Activated naive CD8-positive, alpha-beta T cell treated with anti-CD3 and anti-CD28 coated beads, Interleukin-2, amount 10 ng/mL, durations not matched to agents 7 days and 5 days (primary cell): ENCODE measurements at places on chromosomes 2 and 18. TPM values are rescaled to one million over a fixed set of nuclear protein-coding genes. Genes with fewer than 3 reads are reported as not detected.

KIF5C gene
- 13.3 TPM for total RNA-seq

ESPNL gene
- 0.11 TPM for total RNA-seq

DNA sequence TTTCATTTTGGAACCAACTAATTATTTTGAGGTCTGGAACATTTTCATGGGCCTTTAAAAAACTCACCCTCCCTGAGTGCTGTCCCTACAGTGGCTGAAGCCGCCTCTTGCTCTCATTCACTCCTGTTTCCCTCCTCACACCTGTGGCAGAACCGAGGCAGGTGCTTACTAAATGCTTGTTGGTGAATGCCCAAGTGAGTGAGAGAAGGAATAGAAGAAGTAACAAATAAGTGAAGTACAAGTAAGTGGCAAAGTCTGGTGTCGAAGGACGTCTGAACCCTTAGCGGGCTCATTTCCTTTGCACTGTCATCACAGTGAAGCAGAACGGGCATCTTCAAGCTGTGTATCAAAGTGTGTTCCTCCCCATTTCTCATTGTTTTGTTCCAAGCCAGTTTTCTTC, 135.2 kb downstream of the RHBDD1 start:
- H3K4me1 ChIP-seq = peaks cover 36% of the 10 kb centered on the region
- peak overlapping the region; percentile 74 for H3K4me3 ChIP-seq
- no peak for DNase-seq
- H3K27ac ChIP-seq = peak overlapping the region; percentile 65

DNA sequence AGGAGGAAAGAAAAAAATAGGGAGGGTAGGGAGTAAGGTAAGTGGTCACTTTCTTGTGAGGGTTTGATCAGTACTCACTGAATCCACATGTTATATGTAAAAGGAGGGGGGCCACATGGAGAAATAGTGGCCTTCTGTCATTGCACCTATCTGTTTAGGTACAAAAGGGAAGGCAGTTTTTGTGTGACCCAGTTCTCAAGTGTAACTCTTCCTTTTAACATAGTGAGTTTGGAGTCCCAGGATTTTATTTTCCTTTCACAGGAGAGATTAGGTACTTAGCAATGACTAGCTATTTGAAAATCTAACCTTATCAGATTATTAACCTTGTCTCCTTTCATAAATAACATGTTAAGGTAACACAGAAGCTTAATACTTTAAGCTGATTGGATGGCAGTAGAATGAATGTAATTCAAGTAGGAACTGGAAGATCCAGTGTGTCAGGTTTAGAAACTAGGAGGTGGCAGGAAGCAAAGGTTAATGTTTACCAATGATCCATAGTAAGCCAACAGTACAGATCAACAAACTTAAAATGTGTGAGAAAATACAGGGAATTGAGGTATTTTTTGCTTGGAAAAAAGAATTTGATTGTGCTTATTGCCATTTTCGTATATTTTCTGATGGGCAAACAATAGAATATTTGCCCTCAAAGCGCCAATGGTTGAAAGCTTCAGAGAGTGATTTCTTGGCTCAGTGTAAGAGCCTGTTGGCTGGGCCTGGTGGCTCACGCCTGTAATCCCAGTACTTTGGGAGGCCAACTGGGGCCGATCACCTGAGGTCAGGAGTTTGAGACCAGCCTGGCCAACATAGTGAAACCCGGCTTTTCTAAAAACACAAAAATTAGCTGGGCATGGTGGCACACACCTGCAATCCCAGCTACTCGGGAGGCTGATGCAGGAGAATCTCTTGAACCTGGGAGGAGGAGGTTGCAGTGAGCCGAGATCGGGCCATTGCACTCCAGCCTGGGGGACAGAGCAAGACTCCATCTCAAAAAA, 11.3 kb downstream of the HNMT start:
- H3K27me3 ChIP-seq = peaks cover 2% of the 10 kb centered on the region
- no peaks in the 10 kb centered on the region for H3K36me3 ChIP-seq
- no peak for DNase-seq
- H3K4me1 ChIP-seq = no peaks in the 10 kb centered on the region
- H3K27ac ChIP-seq = no peak overlapping the region

GRCh38 chr2:133837441-133838094, 269.3 kb upstream of the NCKAP5 start:
- H3K36me3 ChIP-seq = no peaks in the 10 kb centered on the region
- no peak overlapping the region for H3K4me3 ChIP-seq
- DNase-seq = no peak
- H3K4me1 ChIP-seq = no peaks in the 10 kb centered on the region
- no peaks in the 10 kb centered on the region for H3K27me3 ChIP-seq

DNA sequence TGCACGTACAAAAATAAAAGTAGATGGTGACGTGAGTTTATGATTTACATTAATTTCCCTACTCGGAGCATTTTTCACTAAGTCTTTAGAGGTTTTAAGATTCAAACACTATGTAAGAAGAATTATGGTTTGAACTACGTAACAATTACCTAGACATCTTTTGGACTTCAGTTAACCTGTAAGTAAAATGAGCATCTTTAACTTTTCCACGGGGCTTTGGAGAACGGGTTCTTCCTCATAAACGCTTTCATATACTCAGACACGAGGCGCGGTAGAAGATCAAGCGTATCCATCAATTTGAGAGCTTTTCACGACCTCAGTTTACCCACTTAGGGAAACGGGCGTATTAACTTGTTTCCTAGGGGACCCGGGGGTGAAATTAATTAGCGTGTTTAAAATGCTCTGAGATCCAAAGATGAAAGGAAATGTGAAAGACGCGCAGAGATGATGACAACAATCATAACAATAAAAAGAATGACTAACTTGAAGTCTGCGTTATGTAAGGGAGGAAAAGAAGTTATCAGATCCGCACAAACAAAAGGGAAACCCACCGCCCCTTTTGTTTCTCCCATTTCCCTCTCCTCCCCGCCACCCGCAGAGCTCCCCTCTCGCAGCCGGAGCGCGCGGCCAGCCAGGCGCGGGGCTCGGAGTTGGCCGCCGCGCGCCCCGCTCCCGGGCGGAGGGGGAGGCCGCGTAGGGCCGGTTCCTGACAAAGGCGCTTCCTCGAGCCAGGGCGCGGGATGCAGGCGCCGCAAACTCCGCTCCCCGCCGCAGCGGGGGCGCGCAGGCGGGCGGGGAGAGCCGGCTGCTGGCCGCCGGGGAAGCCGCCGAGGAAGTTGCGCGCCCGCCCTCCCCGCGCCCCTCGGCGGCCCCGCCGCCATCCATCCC, 807 bp downstream of the PELI1 start:
- H3K27ac ChIP-seq = peak overlapping the region; percentile 93
- peak overlapping the region; percentile 91 for H3K4me3 ChIP-seq
- DNase-seq = peak; percentile 75
- H3K36me3 ChIP-seq = peaks cover 12% of the 10 kb centered on the region
- H3K4me1 ChIP-seq = peaks cover 29% of the 10 kb centered on the region
- no peaks in the 10 kb centered on the region for H3K27me3 ChIP-seq

- no peak for DNase-seq
- H3K27me3 ChIP-seq = no peaks in the 10 kb centered on the region
- H3K4me3 ChIP-seq = no peak overlapping the region
- peaks cover 49% of the 10 kb centered on the region for H3K36me3 ChIP-seq
These were observed 25.9 kb downstream of the BOK start for GRCh38 chr2:241584436-241584835.

- peaks cover 4% of the 10 kb centered on the region for H3K27me3 ChIP-seq
- H3K36me3 ChIP-seq = no peaks in the 10 kb centered on the region
- no peak overlapping the region for H3K27ac ChIP-seq
- H3K4me1 ChIP-seq = no peaks in the 10 kb centered on the region
- no peak overlapping the region for H3K4me3 ChIP-seq
These were observed 335.7 kb upstream of the UBE2E3 start for GRCh38 chr2:180644709-180645108.

DNA sequence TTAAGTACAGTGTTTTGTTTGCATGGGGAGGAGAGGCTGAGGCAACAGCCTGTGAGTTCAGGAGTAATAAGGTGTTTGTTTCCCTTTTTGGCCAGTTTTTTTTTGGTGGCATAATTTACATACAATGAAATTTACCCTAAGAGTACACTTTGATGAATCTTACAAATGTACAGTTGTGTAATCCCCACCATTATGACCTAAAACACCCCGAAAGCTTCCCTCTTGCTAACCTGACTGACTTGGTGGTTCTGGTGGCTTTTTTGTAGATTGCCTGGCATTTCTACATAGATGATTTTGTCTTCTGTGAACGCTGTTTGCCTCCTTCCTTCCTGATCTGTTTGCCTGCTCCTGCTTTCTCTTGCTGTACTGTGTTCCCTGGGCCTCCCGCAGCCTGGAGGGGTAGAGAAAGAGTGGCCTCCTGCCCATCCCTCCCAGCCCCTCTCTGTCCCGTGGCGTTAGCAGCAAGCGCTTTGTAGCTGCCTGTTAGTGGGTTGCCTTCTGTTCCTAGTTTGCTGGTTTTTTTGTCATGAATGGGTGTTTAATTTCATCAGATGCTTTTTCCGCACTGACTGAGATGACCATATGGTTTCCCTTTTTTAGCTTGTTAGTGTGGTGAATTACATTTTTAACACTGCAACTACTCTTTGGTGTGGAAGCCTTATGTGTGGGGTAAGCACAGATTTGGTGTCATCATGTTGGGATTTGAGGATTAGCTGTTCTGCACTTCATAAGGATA, 32.1 kb downstream of the ASAP2 start:
- no peak overlapping the region for H3K4me3 ChIP-seq
- H3K27me3 ChIP-seq = peaks cover 4% of the 10 kb centered on the region
- H3K27ac ChIP-seq = no peak overlapping the region
- no peak for DNase-seq
- no peaks in the 10 kb centered on the region for H3K4me1 ChIP-seq

DNA sequence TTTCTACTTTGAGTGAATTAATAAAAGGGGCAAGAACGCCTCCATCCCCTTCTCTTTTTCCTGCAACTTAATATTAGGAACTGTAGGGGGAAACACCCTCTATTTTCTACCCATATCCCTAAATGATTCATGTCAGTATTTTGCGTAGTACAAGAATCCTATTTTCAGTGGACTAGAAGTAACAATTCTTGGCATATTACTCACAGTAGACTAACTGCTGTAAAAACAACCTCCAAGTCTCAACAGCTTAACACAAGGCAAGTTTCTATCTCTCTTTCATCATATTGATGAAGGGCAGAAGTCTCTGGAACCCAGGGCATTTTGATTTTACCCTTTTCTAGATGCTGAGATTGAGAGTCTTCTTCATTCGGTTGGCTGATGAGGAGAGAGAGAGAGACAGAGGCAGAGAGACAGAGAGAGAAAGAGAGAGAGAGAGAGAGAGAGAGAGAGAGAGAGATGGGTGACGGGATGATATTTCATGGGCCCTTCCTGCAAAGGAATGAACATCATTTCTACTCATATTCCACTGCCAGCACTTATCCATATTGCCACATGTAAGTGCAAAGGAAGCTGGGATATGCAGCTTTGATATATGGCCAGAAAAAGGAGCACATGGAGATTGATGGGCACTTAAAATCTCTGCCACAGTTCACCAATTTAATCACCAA, 481.6 kb downstream of the LPIN1 start:
- H3K36me3 ChIP-seq = peaks cover 5% of the 10 kb centered on the region
- DNase-seq = no peak
- H3K4me3 ChIP-seq = no peak overlapping the region
- peaks cover 1% of the 10 kb centered on the region for H3K27me3 ChIP-seq
- no peak overlapping the region for H3K27ac ChIP-seq

GRCh38 chr2:237912271-237913192, 53.1 kb downstream of the RAMP1 start:
- peaks cover 3% of the 10 kb centered on the region for H3K27me3 ChIP-seq
- H3K27ac ChIP-seq = no peak overlapping the region
- peaks cover 3% of the 10 kb centered on the region for H3K36me3 ChIP-seq
- DNase-seq = peak; percentile 25

GRCh38 chr2:106168657-106169056, 25.4 kb downstream of the UXS1 start:
- H3K27ac ChIP-seq = no peak overlapping the region
- no peaks in the 10 kb centered on the region for H3K27me3 ChIP-seq
- peaks cover 15% of the 10 kb centered on the region for H3K36me3 ChIP-seq
- H3K4me1 ChIP-seq = peaks cover 39% of the 10 kb centered on the region
- no peak overlapping the region for H3K4me3 ChIP-seq
- no peak for DNase-seq

DNA sequence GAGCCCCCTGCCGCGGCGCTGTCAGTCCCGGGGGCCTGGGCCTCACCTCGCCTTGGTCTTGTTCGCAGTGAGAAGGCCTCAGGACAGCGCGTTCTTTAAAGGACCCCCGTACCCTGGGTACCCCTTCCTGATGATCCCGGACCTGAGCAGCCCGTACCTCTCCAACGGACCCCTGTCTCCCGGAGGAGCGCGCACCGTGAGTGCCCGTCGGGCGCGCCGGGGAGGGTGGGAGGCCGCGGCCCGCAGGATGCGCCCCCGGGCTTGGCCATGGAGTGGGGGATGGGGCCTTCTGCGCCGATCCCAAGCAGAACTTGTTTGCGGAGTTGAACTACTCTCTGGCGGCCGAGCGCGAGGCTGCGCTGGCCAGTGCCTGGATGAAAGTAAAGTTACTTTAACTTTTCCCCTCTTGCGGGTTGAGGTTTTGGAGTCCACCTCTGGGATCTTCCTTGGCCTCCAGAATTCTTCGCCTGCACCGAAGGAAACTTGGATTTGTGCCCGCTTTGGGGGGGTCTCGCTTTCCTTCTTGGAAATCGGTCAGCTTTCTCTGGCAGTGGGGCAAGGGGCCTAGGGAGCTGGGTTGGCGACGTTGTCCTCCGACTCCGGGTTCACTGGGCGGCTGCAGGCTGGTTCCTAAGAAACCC, 1.2 kb downstream of the TCF7L1 start:
- peak; percentile 36 for DNase-seq
- H3K4me1 ChIP-seq = peaks cover 7% of the 10 kb centered on the region
- H3K27ac ChIP-seq = no peak overlapping the region
- no peak overlapping the region for H3K4me3 ChIP-seq
- H3K36me3 ChIP-seq = no peaks in the 10 kb centered on the region

DNA sequence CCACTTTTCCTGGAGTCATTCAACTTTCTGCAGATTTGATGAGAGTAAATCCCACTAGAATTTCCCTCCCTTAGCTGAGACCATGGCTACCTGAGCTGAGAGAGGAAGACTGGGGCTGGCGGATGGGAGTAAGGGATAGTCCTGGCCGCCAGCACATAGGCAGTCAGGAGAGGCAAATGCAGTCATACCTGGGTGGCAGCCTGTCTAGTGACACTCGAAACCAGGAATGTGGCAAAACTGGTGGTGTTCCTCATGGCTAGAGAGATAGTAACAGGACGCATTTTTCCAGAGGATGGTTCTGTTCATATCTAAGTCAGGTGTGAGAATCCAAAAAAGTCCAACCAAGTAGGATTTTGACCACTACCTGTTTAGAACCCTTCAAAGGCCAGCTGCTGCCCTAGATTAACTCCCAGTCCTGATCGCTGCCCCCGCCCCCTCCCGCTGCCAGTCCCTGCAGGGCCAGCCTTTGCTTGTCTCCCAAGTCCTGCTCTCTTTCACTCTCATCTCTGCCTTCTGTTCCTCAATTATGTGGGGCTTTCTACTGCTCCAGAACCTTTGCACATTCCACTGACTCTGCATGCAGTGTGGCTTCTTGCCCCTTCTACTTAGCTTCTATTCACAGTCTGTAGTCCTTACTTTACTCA, 17.4 kb upstream of the SCG2 start:
- no peaks in the 10 kb centered on the region for H3K4me1 ChIP-seq
- DNase-seq = no peak
- H3K27ac ChIP-seq = no peak overlapping the region
- no peaks in the 10 kb centered on the region for H3K36me3 ChIP-seq
- no peak overlapping the region for H3K4me3 ChIP-seq

GRCh38 chr18:60892441-60892840, 440.8 kb upstream of the CDH20 start:
- H3K27me3 ChIP-seq = no peaks in the 10 kb centered on the region
- no peak overlapping the region for H3K27ac ChIP-seq
- H3K36me3 ChIP-seq = no peaks in the 10 kb centered on the region
- no peak overlapping the region for H3K4me3 ChIP-seq
- H3K4me1 ChIP-seq = no peaks in the 10 kb centered on the region
